ENCODE measurements at places on chromosomes 1 and 21.
A peak's percentile ranks its signal among the peaks of the same experiment; 100 is the strongest.

- no peak for DNase-seq
These were observed 6.9 kb downstream of the LMNA start for GRCh38 chr1:156121457-156121856.

DNA sequence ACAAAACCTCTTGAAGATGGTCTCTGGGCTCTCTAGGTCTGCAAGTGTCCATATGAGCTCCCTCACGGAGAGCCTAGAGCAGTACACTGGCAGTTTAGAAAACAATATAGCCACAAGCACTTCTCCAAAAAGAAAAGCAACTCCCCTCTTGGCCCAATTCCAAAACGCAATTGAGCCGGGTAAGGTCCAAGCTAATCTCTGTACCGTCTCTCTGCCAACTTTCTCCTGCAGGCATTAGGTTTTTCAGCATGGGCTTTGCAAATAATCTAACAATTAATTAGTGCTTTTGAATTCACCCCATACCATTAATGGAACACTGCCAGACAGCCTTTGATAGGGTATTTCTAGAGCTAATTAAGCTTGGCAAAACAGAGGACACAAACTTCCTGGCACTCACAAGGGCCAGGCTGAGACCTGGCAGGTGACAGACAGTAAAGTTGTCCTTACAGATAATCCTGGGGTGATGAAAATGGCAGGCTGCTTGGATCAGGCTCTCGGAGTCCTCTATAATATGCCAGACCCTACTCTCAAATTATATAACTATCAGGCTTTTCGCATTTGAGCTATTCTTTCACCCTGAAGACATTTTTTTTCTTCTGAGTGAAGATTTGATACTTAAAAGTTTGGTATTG is 39.8 kb downstream of the TGFBR3 start:
- no peak for DNase-seq

- no peak for DNase-seq
These were observed 17.1 kb downstream of the KIF17 start for GRCh38 chr1:20700636-20701215.

DNA sequence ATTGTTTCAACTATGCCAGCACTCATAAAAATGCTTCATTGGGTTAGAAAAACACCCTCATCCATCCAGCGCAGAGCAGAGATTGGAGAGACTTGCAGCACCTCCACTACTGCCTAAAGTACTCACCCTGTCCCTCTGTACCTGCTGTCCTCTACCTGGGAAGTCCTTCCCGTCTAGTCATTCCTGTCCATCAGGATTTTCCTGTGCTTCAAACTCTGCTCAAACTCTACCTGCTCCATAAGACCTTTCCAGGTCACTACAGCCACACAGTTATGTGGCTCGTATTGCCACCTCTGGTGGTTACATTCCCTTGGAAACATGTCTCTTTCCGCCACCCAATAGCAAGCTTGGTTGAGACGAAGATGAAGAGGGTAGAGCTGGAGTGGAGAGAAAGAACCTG is 7.2 kb downstream of the OVGP1 start:
- DNase-seq, result no peak

- DNase-seq, result no peak
These were observed 47.7 kb downstream of the CDC42BPA start for GRCh38 chr1:227270554-227270953.

- no peak for DNase-seq
These were observed 34.1 kb upstream of the CNIH3 start for GRCh38 chr1:224582041-224582440.

- DNase-seq, result peak; percentile 61
These were observed 53.8 kb upstream of the TARDBP start for GRCh38 chr1:10958614-10959013.

GRCh38 chr1:170041423-170042192 is 32.9 kb downstream of the KIFAP3 start:
- DNase-seq, result no peak

DNA sequence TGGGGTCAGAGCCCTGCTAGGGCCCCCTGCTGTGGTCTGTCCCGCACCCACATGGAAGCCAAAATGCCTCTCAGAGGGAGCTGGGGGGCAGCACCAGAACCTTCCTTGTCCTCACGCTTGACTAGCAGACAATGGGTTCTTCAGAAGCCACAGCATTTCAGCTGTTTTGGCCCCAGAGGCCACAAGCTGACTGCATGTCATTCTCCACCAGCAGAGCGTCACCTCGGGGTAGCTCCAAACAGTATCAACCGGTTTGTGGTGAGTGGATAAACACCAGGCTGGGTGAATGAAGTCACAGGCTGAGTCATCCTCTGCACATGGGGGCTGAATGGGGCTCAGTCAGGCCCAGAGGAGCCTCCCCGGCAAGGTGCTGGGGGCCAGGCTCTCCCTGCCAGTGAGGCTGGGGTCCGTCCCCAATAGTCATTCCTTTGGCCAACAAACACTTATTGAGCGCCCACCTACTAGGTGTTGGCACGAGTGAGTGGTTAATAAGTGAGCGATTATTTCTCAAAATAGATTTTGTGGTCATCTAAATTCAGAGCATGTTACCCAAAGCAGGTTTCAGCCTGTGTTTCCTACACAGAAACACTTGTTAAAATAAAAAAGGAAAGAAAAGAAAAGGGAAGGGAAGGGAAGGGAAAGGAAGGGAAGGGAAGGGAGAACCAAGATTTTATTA is 9.1 kb downstream of the OLIG1 start:
- no peak for DNase-seq

DNA sequence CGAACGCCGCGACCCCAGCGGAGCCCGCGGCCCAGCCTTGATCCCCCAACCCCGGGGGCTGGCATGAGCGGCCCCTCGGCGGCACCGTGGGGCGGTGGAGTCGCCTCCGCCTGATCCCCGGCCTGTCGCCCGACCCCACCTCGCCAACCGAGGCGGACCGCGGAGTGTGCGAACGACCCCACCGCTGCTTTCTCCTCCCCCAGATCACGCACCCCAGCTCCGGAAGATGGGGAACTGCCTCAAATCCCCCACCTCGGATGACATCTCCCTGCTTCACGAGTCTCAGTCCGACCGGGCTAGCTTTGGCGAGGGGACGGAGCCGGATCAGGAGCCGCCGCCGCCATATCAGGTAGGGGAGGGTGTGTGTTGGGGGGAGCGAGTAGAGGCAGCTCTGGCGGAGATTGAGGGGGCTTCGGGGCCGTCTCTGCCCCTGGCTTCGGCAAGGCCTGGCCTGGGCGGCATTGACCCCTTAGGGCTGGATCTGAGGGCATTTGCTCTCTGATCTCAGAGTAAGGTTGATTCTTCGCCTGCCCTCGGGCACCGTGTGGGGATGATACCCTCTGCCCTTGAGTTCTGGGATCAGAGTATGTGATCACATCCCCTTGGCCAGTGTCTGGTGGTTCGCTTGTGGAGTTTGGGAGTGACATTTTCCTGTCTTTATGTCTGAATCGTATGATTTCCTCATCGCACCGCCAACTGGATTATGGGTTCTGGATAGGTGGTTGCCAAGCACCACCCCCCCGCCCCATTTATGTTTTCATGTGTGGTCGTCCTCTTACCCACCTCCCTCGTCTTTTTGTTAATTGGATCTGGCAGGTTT is 668 bp downstream of the RNF11 start:
- DNase-seq, result peak; percentile 45

- no peak for DNase-seq
These were observed 70.2 kb upstream of the S1PR1 start for GRCh38 chr1:101166583-101167120.

DNA sequence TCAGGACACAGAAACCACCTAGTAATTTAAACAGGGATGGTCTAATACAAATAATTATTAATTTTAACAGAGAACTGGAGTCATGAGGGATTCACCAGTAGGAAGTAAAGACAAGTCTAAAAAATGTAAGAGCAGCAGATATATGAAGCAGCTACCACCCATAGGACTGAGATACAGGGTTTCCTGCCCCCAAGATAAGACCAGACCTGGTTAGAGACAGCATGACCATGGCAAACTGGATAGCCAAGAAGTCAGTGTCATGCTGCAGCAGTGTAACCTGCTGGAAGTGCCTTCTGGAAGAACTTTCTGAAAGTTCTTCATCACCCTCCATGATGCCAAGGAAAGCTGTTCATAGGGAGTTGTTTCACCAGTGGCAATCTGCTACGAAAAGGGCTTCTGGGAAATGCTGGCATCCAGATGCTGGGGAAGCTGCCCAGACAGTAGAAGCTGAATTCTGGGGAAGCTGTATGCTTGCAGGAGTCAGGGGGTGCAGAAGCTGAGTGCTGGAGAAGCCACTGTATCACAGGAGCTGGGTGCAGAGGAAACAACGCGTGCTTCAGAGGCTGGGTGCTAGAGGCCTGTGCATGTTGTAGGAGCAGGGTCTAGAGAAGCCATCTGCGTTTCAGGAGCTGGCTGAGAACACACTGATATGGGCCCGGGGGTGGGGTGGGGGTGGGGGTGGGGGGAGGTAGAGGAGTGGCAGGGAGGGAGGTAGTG is 356.4 kb downstream of the DISC1 start:
- DNase-seq, result no peak

DNA sequence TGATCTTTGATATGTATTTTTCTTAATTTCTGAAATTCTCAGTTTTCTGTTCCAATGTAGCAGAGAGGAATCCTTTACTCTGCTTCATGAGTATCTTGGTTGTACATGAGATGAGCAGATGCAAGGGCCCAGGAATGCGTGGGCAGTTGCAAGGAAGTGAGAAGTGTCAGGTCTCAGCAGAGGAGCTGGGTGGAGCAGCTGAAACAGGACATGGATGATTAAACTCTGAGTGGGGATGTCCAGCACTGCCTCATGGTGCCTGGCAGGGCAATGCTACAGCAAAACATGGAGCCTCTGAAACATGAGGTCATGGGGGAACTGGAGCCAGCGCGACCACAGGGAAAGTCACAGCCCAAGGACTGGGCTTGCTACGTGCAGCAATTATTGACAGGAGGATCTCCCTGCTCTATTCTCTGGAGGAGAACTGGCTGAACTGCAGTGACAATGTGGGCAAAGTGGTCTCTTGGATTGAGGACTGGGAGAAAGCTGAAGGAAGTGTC is 48.4 kb downstream of the COLGALT2 start:
- no peak for DNase-seq

DNA sequence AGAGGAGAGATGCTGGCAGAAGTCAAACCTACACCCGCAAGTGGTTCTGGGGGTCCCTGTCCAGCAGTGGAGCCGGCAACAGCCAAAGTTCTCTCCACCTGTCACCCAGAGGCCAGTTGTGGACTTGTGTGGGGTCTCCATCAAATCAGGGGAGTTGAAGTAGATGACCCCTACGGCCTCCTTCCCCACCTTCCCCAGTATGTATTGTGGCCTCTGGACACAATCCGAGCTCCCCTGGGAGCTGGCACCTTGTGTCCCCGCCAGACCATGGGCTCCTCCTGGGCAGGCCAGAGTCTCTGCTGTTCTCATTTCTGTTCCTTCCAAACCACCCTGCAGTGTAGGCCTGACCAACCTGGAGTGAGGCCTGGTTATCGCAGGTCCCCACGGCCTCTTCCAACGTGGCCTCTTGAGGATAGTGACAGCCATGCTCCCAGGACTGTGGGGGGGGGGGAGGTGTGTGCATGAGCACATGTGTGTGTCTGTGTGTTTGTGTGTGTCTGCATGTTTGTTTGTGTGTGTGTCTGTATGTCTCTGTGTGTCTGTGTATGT is 246.4 kb downstream of the MATN1 start:
- DNase-seq, result no peak

- no peak for DNase-seq
These were observed 1.6 kb downstream of the TMEM52 start for GRCh38 chr1:1917304-1917976.
